ENCODE measurements at places on chromosomes 2 and 18.

DNA sequence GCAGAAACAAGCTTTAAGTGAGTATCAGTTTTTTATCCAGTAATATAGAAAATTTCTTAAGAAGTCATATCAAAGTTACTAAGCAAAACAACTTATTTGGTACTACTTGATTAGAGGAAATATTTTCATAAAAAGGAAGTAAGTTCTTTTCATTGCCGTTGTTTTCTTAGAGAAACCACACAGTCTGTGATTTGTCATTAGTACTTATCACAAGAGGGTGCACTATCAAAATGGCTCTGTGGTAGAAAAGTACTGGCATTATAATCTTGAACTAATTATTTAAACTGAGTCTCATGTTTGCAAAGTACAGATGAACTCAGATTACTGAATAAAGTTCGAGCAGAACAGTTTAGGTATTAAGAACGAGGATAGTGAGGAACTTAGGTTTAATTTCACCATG, 93.4 kb downstream of the IKZF2 start:
- no peak for DNase-seq

- no peak for DNase-seq
Observed at GRCh38 chr2:109318949-109319342, 189.9 kb downstream of the SH3RF3 start.

DNA sequence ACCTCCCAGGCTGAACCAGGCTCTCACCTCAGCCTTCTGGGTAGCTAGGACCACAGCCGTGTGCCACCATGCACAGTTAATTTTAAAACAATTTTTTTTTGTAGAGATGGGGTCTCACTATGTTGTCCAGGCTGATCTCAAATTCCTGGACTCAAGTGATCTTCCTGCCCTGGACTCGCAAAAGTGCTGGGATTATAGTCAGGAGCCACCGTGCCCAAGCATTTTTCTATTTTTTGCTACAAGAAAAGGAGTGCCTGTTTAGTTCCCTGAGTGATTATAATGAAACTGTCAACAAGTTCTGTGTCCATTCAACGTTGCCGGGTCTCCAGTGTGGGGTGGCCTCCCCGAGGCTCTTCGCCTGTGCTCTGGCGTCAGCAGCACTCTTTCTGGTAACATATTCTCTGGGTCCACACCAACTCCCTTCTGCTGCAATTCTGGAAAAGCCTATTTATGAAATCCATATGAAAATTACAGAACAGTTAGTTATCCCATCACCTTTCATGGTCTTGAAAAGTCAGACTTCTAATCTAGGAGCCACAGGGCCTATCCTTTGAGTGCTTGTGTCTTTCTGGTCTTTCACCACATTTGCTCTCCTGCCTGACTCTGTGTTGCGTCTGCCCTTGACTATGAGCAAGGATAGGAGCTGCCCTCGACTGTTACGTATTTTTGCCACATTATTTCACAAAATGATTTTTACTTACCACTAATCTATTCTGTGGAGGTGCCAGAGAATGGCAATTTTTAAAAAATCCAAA, 172.7 kb downstream of the SOCS6 start:
- no peak for DNase-seq

DNA sequence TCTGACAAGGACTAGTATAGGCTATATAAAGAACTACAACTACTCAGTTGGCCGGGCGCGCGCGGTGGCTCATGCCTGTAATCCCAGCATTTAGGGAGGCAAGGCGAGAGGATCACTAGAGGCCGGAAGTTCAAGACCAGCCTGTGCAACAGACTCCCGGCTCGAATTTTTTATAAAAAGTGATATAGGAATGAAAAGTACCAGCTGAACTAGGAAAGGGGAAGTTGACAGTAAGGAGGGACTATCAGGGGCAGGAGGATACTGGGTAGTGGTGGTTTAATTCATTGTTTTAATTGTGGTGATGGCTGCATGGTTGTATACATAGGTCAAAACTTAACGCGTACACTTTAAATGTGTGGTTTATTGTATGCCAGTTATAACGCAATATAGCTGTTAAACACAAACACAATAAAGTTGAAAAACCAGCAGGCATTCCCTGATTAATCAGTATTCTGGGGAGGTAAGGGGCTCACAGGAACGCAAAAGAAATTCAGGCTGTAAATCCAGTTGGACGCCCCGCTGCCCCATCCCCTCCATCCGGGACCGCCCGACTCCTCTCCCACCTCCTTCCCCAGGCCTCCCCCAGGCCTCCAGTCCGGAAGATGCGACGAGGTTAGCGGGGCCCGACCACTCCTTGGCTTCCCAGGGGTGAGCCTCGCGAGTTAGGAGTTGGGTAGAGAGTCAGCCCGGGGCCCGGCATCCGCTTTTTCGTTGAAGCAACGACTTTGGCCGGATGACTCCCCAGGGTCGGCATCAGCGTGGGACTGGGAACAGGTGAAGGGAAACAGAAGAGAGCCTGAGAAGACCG, 746 bp upstream of the POLR1B start:
- DNase-seq = peak; percentile 64

GRCh38 chr18:13823707-13824395, at the start of gene MC5R:
TSS of gene MC5R (plus strand) at chr18:13824149. CDS start at chr18:13825766, 1,617 bp downstream.
- DNase-seq = peak; percentile 66

- peak; percentile 51 for DNase-seq
Observed at GRCh38 chr2:239380831-239381708, 19.8 kb downstream of the HDAC4 start.
